ENCODE measurements at places on chromosomes 1 and 21.

DNA sequence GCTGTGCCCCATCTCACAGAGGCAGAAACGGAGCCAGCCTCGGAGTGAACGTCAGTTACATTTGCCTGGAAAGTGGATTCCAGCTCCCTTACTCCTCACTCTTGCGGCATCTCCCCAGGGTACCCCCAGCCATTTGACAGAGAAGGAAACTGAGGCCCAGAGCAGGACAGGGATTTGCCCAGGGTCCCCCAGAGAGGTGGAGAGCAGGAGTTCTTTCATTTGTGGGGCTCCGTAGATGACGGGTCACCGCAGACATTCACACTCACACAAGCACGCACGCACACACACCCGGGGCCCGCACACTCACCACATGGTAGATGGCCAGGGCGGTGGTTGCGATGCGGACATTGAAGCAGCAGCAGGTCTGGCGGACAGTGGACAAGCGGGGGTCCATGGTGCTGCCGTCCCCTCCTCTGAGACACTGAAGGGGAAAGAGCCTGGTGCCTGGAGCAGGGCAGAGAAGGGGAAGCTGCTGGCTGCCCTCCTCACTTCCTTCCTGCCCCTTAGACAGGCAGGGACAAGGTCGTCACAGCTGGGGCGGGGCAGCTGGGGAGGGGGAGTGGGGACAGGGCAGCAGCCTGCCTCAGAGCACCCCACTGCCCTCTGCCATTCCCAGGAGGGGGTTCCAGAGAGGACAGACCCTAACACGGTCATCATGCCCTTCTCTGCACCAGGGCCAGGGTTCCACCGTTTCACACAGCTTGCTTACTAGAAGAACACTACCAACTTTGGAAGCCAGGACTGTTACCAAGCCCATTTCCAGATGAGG, at the start of gene LAPTM5:
Gene LAPTM5 (minus strand): TSS at position 423 of the 769 bp plus-strand sequence. CDS start 29 bp downstream, at position 394.
- DNase-seq = peak; percentile 59

GRCh38 chr1:232218955-232219865, 410.7 kb downstream of the SIPA1L2 start:
- DNase-seq = no peak

DNA sequence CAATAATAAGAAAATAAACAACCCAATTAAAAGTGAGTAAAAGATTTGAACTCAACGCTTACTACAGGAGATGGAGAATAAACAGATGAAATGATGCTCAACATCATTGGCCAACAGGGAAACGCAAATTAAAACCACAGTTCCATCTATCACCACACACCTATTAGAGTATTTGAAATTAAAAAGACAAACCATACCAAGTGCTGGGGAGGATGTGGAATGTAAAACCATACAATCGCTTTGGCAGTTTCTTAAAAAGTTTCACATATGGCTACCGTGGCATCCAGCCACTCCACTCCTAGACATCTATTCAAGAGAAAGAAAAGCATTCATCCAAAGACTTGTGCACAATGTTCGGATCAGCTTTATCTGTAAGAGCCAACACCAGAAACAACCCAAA, 1.3 kb upstream of the LRRC3 start:
- no peak for DNase-seq

- DNase-seq = no peak
Observed at GRCh38 chr1:200184196-200184595, 156.7 kb downstream of the NR5A2 start.

GRCh38 chr1:98421085-98421435, 240.5 kb upstream of the SNX7 start:
- no peak for DNase-seq

DNA sequence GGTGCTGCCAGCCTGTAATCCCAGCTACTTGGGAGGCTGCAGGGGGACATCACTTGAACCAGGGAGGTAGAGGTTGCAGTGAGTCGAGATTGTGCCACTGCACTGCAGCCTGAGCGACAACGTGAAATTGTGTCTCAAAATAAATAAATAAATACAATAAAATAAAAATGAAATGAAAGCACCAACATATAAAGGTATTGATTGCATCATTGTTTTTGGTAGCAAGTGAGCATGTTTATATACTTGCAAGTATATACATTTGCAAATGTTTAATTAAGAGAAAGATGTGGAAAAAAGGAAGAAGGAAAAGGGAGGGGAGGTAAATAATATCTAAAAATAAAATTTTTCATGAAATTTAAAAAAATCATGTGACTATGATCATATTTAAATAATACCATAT, 32.8 kb upstream of the NRIP1 start:
- DNase-seq = no peak

DNA sequence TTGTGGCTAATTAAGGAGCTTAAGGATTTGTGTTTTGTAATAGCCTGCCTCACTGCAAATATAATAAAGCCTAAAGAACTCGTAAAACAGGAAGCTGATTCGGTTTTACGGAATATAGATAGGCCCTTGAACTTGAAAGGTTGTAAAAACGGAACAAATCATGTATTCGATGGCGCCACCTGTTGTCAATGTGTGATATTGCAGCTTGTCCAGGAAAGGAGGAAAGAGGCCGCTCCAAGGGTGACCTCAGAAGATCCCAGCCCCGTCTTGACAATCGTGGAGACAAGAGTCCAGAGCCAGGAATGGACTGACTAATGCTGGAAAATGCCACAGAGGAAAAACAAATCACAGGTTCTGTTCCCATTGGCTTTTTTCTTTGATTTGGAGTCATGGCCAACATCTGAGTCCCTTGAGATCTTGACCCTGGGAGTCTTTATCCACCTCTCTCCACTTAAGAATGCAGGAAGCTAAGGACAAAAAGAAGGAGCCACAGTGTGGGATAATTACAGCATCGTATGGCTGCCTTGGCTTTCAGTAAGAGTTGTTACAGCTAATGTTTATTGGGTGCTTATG, 7.0 kb upstream of the IGSF21 start:
- DNase-seq = peak; percentile 24

DNA sequence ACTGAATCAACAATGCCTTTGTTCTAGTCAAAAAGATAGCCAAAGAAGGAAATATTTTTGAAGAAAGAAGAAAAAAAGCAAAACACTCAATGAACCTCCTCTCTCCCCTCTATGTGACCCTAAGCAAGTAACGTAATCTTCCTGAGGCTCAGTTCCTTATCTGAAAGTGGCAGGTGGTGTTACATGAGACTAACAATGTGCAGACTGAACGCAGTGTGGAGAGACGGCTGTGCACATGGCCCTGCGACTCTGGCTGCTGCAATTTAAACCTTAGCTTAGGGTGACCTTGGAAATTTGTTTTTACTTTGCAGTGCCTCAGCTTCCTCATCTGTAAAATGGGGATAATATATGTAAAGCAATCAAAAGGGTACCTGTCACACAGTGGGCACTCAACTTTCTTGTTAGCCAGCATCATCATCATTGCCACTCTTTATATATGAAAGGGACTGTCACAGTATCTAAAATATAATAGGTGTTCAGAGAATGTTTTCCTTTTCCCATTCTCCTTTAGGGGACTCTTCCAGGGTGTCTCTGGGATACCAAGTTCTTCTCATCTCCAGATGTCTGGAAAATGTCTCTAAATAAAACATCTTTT, 100.1 kb upstream of the JUN start:
- DNase-seq = no peak

DNA sequence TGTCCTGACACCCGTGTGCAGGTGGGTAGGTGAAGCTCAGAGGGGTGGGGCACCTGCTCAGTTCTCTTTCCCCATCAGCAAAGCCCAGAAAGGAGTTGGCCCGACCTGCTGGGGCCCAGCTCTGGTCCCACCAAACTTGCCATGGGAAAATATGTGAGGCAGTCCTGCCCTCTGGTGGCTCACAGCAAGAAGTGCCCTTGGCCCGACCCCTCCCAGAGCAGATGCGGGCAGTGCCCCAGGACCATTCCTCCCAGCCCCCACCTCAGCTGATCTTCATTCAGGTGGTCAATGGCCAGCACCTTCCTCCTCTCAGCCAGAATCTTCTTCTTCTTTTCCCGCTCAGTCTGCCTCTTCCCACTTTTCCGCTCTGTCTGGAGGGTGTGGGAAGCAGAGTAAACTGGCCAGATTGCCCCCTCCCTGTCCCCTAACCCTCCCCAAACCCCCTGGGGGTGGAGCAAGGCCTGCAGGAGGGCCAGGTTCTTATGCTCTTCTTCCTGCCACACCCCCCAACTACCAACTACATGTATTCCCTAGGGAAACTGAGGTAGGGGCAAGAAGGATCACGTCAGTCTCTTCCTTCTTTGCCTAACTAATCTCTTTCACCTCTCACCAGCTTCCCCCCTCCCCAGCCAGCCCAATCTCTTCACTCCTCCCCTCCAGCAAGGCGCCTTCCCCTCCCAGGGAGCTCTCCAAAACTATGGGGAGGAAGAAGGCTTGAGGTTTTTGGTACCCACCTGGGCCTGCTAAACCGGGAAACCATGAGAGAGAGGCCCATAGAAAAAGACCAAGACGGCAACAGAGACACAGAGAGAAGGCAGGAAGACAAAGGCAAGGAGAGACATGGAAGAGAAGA, 15.6 kb downstream of the TNNT2 start:
- no peak for DNase-seq

- peak; percentile 74 for DNase-seq
Observed at GRCh38 chr1:21293537-21294265, 3.4 kb upstream of the ECE1 start.

DNA sequence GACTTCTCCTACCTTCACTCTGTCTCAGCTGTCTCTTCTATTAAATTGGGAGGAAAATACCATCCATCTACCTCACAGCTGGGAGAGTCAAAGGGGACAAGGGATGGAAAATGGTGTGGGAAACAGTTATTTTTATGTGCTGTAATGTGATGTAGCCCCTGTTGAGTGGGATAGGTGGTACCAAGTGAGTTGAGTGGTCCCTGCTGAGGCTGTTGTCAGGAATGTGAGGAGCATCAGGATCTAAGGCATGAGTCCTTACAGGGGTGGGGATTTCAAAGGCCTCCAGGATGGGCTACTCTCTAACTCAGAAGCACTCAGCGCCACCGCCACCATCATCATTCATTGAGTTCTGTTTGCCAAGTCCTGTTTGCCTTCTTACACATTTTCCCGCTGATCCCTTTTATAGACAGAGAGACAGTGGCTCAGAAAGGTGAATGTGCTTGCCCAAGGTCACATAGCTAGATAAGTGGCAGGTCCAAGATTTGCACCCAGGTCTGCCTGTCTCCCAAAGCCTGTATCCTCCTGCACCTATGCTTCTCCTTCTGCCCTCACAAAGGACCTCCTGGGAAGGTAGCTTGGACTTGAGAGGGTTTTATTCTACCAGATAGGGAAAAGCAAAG, 4.6 kb upstream of the ID3 start:
- no peak for DNase-seq

DNA sequence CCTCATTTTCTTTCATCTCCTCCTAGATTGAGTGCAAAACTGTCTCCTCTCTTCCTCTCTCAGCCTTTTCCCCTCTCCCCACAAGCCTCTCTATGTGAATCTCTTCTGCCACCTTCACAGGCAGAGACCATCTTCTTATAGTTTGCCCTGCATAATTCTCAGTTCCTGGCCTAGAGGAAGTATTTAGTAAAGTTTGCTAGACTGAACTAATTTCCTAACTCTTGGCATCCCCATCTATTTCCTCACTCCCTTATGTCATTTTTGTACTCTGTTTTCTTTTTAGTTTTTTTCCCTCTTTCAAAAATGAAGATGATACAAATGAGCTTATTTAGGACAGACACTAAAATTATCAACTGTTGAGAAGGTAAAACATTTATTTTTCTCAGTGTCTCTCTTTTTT, 66.0 kb downstream of the XCL2 start:
- DNase-seq = no peak

DNA sequence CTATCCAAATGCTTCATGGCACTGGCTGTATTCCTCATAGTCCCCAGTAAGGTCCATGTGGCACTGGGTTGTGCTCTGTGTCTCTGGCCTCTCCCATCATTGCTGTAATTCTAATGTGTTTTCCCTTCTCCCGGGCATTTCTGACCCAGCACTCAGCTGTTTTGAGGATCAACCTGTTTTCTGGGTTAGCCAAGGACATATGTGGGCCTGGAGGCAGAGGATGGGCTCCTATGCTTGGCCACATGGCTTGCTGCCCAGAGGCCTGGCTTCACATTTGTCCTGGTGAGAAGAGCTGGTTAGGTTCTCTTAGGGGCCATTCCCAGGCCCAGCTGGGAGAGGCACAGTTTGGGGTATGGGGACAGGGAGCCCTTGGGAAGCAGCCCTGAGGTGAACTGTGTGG, 103.1 kb downstream of the FAM78B start:
- DNase-seq = no peak

- no peak for DNase-seq
Observed at GRCh38 chr1:39574646-39575045, 1.9 kb downstream of the PABPC4 start.

- no peak for DNase-seq
Observed at GRCh38 chr1:192059407-192059806, 98.9 kb upstream of the RGS18 start.

DNA sequence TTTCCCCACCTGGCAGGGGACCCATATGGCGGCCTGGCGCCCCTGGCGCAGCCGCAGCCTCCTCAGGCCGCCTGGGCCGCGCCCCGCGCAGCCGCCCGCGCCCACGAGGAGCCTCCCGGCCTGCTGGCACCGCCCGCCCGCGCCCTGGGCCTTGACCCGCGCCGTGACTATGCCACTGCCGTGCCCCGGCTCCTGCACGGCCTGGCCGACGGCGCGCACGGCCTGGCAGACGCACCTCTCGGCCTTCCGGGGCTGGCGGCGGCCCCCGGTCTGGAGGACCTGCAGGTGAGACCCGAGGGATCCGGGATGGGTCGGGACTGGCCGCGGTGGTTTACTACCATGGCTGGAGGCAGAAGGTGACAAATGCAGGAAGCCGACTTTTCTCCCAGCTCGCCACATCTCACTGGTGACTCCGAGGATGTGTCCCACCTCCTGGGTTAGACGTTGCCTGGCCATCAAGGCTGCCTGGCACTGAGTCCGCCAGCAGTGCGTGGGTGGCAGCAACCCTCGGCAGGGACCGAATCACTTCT, 1.1 kb downstream of the TFAP2E start:
- no peak for DNase-seq

- DNase-seq = no peak
Observed at GRCh38 chr1:74652711-74653139, 20.9 kb downstream of the ERICH3 start.

DNA sequence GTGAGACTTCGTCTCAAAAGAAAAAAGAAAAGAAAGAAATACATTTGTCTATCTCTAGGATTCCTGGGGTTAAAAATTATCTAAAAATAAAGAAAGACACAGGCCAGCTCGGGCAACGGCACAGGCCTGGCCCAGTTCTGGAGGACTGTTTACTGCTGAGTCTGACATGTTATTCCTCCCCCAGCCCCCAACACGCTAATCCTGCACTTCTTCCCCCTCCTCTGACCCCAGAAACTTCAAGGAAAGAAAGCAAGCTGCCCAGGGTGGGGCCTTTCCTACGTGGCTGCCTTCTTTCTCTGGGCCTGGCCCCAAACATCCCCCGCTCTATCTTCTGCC, 40.0 kb downstream of the ACOT7 start:
- DNase-seq = no peak

- no peak for DNase-seq
Observed at GRCh38 chr1:46278807-46279206, 24.6 kb downstream of the LRRC41 start.

- no peak for DNase-seq
Observed at GRCh38 chr1:97350662-97351061, 570.2 kb downstream of the DPYD start.

Measured in CD4-positive, alpha-beta memory T cell (primary cell).